ENCODE measurements at places on chromosomes 13 and 19.

DNA sequence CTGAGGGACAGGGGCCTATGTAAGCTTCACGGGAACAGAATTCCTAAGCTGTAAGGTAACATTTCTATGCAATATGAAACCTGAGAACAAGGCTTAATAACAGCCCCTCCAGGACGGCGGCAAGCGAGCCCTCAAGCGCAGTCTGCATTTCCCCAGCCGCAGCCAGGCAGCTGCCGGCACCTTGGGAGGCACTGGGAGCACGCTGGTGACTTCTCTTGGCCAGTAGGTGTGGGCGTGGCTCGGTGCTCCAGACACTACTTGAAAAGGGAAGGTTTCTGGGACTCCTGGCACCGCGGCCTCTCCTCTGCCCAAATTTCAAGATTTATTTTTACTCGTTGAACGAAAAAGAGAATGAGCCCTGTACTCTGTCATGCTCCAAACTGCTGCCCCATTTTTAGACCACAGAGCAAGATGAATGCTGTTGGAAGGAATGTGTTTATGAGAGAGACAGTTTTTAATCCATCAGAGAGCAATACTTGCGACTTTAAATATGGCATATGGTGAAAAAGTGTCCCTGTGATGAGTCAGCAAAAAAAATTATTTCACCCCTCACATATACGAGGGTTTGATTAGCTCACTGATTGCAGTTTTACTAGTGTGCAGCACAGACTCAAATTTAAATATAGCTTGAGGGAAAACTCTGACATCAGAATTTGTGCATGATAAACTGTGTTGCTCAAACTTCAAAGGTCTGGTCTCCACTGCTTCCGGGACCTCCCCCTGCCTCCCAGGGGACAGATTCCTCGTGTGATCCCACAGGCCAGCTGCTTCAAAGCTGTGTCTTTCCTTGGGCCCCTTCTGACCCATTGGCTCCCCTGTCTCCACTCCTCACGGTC, 81.2 kb downstream of the COL4A2 start:
- H3K36me3 ChIP-seq, result no peaks in the 10 kb centered on the region
- H3K27ac ChIP-seq, result peak overlapping the region; percentile 89
- no peak overlapping the region for H3K4me3 ChIP-seq
- peaks cover 27% of the 10 kb centered on the region for H3K4me1 ChIP-seq

- H3K36me3 ChIP-seq, result no peaks in the 10 kb centered on the region
- H3K4me1 ChIP-seq, result no peaks in the 10 kb centered on the region
- H3K4me3 ChIP-seq, result no peak overlapping the region
- peak overlapping the region; percentile 68 for H3K27ac ChIP-seq
Measured at GRCh38 chr13:73074014-73074413, 15.2 kb downstream of the KLF5 start.

GRCh38 chr19:20078581-20079031, 806 bp downstream of the ZNF90 start:
- H3K4me3 ChIP-seq, result peak overlapping the region; percentile 72
- no peaks in the 10 kb centered on the region for H3K36me3 ChIP-seq
- H3K27ac ChIP-seq, result peak overlapping the region; percentile 45
- no peak for DNase-seq
- no peaks in the 10 kb centered on the region for H3K27me3 ChIP-seq

DNA sequence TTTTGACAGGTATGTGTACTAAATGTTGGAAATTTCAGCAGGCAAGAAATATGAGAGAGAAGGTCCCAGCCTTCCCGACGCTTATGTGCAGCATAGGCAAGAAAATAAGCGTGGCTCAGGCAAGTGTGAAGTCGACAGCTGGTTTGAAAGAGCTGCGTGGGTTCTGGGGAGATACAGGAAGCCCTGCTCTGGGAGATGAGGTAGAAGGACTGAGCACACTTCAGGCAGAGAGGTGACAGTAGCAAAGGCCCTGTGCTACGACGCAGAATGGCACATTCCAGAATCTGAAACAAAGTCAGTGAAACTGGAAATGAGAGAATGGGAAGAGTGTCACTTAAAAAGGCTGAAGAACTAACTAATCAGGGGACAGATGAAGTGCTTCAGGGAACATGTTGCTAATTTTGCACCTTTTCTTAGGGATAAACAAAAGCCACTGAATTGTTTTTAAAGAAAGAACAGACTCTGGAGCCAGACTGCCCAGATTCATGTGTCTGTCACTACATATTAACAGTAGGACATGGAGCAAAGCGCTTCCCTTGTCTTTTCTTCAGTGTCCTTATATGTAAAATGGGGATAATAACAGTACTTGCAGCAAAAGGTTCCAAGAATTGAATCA, 160.1 kb downstream of the SPRY2 start:
- no peak overlapping the region for H3K27ac ChIP-seq
- H3K27me3 ChIP-seq, result no peaks in the 10 kb centered on the region
- no peak overlapping the region for H3K4me3 ChIP-seq

DNA sequence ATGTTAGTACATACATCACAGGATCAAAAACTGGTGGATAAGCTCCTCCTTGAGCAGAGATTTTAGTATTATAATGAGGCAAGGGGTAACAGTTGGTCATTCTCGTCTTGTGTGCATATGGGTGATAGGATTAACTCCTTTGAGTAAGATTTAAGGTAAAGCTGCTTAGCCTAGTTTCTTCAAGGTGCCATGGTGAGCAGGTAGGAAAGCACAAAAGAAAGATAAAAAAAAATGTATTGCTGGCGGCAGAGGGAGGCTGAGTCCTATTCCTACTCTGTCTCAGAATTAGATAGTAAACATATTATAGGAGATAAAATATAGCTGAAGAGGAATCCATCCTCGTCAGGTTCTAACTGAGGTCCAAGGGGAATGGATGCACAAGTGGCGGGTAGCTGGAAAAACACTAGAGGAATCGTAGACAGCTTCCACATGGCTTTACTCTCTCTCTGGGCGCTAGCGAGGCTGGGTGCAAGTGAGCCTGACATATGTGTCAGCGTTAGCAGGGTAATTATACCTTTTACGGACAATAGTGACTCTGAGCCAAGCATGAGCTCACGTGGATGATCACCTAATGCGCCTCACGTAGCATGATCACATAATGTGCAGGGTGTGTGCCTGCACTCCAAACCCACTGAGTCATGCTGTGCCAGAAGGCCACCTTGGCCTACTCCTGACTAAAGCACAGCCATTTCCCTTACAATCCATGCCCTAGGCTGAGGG, 734.3 kb upstream of the MIR17HG start:
- no peaks in the 10 kb centered on the region for H3K36me3 ChIP-seq
- no peak for DNase-seq
- H3K27ac ChIP-seq, result no peak overlapping the region

GRCh38 chr19:16193466-16193865, 4.2 kb upstream of the AP1M1 start:
- H3K36me3 ChIP-seq, result peaks cover 19% of the 10 kb centered on the region
- no peak overlapping the region for H3K27ac ChIP-seq
- no peaks in the 10 kb centered on the region for H3K27me3 ChIP-seq
- no peak for DNase-seq
- H3K4me1 ChIP-seq, result peaks cover 3% of the 10 kb centered on the region

GRCh38 chr13:34816908-34817665, 125.0 kb upstream of the NBEA start:
- H3K36me3 ChIP-seq, result no peaks in the 10 kb centered on the region
- H3K27me3 ChIP-seq, result no peaks in the 10 kb centered on the region
- no peak overlapping the region for H3K27ac ChIP-seq

Data from esophagus squamous epithelium (tissue), 5 donors.